ENCODE measurements at places on chromosomes 13 and 19.

GRCh38 chr13:21022056-21022979, 39.1 kb downstream of the LATS2 start:
- DNase-seq = no peak

DNA sequence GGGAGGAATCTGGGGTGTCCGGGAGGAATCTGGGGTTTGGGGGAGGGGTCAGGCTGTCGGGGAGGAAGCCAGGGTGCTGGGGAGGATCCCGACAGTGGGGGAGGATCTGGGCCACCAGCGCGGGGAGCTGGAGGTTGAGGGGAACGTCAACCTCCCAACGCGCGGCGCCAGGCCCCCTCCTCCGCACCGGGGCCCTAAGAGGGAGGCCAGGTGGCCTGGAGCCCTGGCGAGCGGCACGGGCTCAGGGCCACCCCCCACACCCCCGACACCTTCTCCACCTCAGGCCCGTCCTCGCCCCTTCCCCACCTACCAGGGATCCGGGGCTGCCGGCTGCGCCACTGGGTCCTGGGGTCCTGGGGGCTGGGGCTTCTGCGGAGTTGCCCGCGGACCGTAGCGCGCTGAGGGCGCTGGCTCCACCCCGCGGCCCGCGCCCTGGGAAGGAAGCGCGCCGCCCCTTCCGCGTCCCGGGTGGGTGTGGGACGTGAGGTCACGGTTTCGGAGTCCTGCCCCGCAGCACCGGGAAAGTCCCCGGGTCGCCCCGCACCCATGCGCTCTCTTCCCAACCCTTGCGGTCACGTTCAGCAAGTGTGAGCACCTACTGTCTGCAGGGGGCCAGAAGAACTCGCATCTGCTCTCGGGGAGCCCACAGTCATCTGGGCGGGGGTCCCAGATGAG, at the start of gene TICAM1:
TICAM1 (minus strand) TSS at position 409 of the 675 bp plus-strand sequence. CDS start 13,335 bp downstream, outside the sequence.
- no peak for DNase-seq

DNA sequence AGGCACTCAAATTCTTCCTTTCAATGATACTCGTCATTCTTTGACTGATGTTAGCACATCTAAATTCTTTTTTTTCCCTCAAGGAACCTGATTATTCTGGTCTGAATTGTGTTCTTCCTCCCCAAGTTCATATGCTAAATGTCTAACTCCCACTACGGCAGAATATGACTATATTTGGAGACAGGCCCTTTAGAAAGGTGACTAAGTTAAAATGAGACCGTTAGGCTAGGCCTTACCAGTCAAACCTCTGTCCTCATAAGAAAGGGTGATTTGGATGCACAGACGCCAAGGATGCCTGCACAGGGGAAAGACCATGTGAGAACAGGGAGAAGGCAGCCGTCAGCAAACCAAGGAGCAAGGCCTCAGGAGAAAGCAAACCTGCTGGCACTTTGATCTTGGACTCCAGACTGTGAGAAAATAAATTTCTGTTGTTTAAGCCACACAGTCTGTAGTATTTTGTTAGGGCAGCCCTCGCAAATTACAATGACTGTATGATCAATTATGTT, 13.1 kb upstream of the FOXO1 start:
- no peak for DNase-seq

- DNase-seq = no peak
Observed at GRCh38 chr13:46675016-46675415, 121.9 kb downstream of the ESD start.

- DNase-seq = no peak
Observed at GRCh38 chr19:18488838-18489626, 32.8 kb downstream of the ELL start.
